ENCODE measurements at places on chromosomes 11 and 22.

DNA sequence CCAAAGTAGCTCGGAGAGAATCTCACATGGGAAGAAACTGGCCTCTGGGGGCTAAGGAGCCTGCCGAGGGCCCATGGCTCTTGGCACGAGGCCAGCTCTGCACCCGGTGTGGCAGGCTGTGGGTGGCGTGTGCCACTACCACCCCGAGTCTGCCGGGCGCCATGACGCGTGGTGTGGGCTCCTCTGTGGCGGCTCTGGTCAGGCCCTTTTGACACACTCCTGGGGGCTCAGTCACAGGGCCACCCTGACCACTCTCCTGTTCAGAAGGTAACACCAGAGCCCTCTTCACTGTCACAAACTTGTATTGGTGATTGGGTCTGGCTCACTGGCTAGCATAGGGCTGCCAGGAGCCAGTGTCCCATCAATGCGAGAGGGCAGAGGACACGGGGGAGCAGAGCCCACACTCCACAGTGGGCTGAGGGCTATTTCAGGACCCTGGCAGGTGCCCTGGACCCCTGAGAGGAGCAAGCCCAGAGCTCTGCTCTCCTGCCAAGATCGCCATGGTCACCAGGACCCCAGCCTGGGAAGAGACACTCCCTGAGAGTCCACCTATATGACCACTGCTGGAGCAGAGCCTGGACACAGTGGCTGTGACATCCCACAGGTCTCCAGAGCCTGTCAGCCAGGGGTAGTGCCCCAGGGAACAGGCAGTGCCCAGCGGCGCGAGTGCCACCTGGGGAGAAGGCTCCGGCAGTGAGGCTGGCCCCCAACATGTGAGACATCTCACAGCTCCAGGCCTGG is 8.6 kb upstream of the PPM1F start:
- no peak for DNase-seq

DNA sequence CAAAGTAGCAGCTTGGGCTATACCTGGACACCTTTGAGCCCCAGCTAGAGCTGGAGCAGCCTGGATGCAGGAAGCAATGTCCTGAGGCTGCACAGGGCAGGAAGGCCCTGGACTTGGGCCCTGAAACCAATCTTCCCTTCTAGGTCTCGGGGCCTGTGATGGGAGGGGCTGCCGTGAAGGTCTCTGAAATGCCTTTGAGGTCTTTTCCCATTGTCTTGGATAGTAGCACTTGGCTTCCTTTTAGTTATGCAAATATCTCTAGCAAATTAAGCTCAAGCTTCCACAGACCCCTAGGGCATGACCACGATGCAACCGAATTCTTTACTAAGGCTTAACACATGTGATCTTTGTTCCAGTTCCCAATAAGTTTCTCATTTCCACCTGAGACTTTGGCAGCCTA is 40.0 kb downstream of the LINC01488 start:
- no peak for DNase-seq

DNA sequence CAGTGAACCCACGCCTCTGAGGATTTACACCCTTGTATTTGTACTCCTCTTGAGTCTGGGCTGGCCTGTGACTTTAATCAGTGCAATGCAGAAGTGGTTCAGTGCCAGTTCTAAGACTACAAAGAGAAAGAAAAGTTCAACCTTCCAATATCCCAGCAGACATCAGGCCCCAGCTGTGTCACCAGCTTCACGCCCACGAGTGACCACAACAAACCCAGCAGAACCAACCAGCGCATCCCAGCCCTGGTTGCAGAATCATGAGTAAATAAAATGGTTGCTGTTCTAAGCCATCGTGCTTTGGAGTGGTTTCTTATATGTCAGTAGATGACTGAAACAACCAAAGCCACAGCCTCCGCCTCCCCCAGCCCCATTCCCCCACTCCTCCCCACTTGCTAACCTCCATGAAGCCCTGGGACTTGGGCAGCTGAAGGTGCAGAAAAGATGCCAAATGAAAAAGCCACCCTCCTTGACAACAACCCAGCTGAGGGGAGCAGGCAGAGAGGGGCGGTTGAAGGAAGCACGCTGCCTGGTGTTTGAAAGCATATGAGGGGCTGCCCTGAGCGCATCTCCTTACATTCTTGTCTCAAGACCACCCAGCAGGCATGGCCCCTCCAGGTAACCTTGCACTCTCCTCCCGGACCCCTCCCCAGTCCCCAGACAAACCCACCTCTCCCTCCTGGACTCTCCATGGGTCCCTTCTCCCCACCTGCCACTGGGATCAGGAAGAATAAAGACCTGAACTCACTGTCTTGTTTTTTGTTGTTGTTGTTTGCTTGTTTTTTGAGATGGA is 20.9 kb downstream of the TSKU start:
- DNase-seq = no peak

GRCh38 chr11:67608486-67608885 is 1.8 kb downstream of the NDUFV1 start:
- no peak for DNase-seq

- no peak for DNase-seq
Observed at GRCh38 chr22:45212992-45213751, 27.5 kb downstream of the KIAA0930 start.

DNA sequence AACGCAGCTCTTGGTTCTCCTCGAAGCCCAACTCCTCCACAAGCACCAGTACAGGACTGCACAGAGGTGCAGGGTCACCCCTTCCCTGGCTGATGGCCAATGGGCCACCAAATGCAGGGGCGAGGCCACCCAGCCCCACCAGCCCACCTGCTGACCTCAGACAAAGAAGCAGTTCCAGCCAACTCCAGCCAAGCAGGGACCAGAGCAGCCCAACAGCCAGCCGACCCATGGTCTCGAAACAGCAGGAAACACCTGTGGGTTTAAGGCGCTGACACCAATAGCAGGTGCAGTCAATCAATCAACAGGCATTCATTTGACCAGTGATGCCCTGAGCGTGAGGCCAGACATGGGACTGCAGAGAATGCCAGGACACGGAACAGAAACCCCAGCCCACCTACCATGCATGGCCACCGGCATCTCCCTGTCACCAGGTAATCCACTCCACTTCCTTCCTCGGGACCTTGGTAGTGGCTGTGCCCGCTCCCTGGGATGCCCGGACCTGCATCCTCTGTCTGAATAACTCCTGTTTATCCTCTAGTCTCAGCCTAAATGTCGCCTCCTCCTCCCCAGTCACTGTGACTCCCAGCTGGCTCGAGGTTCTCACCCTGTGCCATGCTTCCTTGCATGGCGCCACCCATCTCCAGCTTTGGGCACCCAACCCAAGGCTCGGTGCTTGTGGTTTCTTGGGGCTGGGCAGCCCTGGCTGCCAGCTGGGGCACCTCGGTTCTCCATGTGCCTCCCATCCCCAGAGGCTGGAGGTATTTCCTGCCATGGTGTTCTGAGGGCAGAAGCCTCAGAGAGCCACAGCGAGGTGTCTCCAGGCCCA is 1475.4 kb downstream of the BRD1 start:
- DNase-seq = no peak

GRCh38 chr11:70173018-70173417 is 30.1 kb upstream of the FADD start:
- no peak for DNase-seq

DNA sequence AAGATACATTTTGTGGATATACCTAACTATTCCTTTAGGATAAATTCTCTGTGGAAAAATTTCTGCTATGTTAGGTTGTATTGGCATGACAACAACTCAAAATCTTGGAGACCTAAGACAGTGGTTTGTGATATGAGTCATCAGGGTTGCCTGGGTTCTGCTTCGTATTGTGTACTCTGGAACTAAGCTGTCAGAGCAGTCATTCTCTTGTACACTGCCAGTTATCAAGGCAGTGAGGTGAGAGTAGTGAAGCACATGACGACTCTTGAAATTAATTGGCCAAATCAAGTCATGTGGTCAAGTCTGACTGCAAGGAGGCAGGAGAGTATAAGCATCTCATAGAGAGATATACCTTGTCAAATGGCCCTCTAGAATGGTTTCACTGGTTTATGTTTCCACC is 104.4 kb downstream of the FANCF start:
- DNase-seq = no peak

DNA sequence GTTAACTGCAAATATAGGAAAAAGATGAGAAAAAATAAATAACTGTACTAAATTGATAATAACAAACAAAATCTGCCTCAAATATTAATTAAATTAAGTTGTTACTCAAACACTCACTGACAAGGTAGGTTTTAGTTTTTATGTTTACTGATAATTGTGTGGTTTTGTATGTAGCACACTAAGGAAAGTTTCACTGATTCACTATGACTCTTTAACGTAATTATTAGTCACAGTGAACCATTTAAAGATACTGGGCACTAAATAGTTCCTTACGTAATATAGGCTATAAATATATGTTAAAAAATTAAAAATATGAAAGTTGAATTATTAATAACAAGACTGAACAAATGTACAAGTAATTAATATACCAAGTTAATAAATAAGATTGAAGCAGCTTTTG is 2330.0 kb upstream of the RAG2 start:
- DNase-seq = no peak

Measured in hindlimb muscle (tissue), 1 donor.